Brain microvascular endothelial cell (primary cell): ENCODE measurements at places on chromosomes 7 and 10.
A peak's percentile ranks its signal among the peaks of the same experiment; 100 is the strongest.

DNA sequence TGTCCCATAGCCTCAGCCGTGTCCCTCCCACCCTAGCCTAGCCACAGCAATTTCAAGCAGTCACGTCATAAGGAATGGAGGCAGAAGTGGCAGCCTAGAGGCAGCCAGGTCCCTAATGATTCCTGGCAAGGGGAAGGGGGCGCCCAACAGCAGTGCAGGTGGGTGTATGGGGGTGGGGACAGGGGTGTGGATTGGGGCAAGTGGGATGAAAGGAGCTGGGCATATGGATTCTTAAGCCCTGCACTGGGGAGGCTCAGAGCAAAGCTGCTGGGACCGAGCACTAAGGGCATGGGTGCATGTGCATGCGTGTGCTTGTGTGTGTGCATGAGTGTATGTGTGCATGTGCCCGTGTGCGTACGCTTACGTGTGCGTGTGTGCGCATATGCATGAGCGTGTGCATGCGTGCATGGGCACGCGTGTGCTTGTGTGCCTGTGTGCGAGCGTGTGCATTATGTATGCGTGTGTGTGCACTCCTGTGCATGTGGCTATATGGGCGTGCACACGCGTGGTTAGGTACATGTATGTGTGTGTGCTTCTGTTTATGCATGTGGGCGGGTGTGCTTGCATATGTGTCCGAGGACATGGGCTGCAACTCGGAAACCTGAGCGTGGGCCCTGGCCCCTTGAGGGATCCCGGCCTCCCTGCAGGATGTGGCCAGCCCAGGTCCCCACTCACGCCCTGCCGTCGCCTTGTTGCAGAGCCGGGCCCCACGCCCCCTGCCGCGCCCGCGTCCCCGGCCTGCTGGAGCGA is 34.1 kb downstream of the SH2B2 start:
- DNase-seq: no peak

- no peak for DNase-seq
Measured at GRCh38 chr10:124003481-124003870, 89.9 kb downstream of the CHST15 start.

DNA sequence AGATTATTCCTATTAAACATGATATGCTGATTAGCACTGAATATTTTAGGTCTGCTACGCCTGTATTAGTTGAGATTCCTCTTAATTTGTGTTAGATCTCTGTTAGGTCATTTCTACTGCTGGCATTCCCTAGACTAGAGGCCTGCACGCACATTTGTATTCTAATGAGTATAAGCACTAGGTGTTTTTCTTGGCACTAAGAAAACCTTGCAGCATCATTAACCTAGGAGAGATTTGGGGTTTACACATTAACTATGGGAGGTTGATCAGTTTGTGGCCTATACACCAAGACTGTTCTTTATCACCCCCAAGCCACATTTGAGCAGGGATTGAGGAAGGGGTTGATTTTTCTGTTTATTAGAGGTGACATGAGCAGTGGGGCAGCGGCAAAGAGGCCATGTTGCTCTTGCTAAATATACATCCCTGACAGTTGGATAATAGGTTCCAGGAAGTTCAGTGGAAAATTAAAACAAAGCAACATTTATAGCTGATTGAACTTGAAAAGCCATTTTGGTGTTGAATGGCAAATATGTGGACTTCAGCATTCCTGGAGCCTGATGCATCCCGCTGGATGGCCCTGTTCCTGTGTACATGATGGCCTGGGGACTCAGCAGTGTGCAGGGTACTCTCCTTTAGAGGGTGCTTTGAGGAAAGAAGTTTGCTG is 65.2 kb downstream of the GBF1 start:
- DNase-seq: peak; percentile 67

GRCh38 chr10:45241865-45242520 is 73.4 kb downstream of the OR13A1 start:
- no peak for DNase-seq
